ENCODE measurements at places on chromosomes 3 and 15.

DNA sequence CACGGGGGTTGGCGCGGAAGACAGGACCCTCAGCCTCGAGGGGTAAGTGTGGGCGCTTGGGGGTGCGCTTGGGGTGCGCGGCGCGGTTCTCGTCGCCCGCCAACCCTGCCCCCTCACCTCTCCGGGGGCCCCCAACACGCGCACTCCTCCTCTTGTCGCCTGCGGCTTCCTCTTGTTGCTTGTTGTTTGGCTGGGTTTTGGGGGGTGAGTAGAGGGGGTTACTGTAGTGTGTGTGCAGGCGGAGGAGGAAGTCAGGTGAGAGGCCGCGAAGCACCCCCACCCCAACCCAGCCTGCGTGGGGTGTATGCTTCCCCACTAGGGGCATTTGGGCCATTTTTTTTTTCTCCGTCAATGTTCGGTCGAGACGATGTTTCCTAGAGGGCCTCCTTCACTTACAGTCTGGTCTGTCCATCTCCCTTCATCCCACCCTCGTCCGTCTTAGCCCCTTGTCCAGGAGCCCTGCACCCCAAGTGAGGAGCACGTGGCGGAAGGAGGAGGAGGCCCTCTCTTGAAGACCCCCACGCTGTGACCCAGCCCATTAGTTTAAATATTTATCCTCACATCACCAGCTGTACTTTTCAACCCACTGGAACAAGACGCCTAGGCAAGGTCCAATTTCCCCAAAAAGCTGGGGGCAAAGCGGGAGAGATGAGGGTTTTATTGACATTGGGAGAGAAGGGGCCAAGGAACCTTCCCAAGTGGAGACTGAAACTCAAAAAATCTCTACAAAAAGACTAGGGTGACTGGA, 20.4 kb upstream of the SATB1 start:
- DNase-seq: peak; percentile 81

GRCh38 chr3:133278260-133279043, 121.4 kb upstream of the BFSP2 start:
- no peak for DNase-seq

- no peak for DNase-seq
Measured at GRCh38 chr15:31296219-31296645, 30.4 kb upstream of the KLF13 start.

- no peak for DNase-seq
Measured at GRCh38 chr3:12981306-12982275, 91.6 kb downstream of the IQSEC1 start.

DNA sequence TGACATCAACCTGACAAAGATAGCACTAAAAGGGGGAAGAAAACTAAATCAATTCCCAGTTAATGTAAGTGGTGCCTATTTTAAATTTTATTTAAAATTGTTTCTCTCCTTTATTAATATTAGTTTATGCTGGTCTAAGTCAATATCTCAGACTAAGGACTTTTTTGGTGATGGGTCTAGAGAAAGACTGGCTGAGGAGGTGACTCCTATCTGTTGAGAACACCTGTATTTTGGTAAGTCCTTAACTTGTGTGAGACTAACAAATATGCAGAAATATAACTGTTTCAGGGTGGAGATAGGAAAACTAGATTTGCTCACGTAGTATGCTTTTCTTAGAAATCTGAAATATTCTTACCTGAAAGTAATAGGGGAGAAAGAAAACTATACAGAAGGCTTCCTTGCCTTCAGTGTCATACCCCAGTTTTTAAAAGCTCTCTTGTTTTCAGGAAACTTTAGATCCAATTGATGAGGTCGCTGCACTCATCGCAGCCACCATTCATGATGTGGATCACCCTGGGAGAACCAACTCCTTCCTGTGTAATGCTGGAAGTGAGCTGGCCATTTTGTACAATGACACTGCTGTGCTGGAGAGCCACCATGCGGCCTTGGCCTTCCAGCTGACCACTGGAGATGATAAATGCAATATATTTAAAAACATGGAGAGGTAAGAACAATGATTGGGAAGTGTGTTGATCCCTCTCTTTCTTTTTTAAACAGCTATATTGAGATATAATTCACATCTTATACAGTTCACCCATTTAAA, 138.9 kb downstream of the PDE8A start:
- no peak for DNase-seq

DNA sequence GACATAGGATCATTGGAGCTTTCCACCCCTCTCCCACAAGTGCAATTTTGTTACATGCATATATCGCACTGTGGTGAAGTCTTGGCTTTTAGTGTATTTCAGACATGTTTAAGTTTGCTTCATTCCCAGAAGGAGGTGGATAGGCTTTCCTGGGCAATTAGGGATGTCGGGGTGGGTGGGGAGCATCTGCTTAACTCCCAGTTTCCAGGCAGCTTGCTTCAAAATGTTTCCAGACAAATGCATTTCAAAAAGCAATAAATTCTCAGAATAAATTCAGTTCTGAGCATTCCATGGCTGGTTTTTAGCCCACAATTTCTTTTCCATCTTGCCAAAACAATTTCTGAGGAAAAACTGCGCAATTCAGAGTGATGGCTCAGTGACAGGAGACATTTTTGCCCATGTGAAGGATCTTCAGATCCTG, 227.7 kb upstream of the ZPLD1 start:
- no peak for DNase-seq

- no peak for DNase-seq
Measured at GRCh38 chr3:42493126-42493797, 9.2 kb upstream of the VIPR1 start.

- no peak for DNase-seq
Measured at GRCh38 chr3:70770650-70771049, 458.2 kb upstream of the MDFIC2 start.

GRCh38 chr3:149813367-149814281, 609 bp downstream of the RNF13 start:
- peak; percentile 36 for DNase-seq

GRCh38 chr3:134328846-134329245, 45.4 kb downstream of the AMOTL2 start:
- no peak for DNase-seq

Measured in activated T-cell treated with anti-CD3 and anti-CD28 coated beads, Interleukin-2, amount 50 U/mL, for 24 hours (primary cell).